ENCODE measurements at places on chromosomes 16 and 17.

DNA sequence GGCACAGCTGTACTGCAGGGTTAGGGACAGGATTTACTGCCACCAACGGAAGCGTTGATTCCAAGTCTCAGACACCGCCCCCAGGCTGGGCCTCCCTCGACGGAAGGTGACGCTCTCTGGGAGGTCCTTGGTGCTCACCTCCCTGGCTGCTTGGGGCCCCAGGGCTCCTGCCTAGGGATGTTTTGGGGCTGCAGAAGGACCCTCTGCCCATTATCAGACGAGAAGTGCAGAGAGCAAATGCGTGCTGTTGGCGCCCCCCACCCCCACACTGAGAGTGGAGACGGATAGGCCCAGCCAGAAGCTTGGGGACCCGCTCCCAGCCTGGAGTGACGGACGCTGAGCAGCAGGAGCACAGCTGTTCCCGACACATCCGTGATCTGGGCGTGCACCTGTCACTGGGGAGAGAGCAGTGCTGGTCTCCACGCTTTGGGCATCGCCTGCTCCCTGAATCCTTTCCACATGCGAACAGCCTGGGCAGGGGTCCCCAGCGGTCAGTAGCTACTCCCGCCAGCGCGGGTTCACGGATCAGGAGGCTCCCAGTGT, 5.1 kb upstream of the SOX8 start:
- DNase-seq = no peak

DNA sequence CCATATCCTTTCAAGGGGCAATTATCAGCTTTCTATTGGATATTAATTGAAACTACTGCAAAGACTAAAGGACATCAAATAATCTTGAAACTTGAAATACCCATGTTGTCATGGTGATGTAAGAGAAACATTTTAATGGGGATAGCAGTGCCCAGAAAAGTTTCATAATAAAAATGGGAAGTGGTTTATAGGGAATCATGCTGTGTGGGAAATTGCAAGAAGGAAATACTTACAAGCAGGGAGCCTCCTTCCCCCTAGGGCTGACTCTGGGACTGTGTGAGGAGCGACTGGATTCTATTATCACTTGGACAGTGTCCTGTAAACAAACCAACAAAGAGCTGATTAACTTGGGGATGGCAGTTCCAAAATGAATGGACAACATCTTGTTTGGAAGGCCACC, 1393.1 kb upstream of the GOT2 start:
- peak; percentile 34 for DNase-seq

- peak; percentile 65 for DNase-seq
These were observed 124.9 kb upstream of the CORO6 start for GRCh38 chr17:29747660-29748059.

- DNase-seq = no peak
These were observed 3.4 kb downstream of the TMEM11 start for GRCh38 chr17:21210411-21211076.

DNA sequence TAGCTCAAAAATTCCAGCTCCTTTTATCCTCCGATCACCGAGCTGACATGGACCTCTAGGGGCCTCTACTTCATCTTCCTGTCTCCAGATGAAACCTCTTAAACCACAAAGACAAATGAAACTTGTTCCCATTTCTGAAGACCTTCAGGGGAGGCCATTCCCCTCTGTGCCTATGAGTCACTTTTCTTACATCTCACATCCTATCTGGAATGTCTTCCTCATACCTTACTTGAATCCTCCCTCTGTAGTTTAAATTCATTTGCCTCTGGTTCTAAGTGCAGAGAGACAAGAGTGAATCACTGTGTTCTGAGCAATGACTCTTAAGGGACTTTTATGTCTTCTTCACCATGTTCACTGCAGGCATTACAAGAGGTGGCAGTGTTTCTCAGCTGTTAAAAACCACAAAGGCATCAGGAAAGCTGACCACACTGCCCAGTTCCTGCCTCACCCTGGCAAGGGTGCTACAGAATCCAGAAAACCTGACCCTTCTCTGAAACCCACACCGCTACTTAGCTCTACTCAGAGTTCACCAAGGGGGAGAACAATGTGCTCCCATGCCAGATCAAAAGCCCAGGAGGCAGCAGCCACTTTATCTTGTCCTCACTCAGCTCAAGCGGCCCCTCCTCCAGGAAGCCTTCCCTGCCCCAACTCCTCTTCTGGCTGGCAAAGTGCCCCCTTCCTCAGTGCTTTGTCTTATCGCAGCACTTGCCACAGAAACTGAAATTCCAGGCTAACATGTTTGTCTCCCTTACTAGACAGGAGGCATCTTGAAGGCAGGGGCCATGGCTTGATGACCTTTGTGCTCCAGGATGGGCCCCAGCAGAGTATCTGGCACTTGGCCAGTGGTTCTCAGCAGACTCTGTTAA, 6.4 kb downstream of the CUEDC1 start:
- DNase-seq = peak; percentile 99

DNA sequence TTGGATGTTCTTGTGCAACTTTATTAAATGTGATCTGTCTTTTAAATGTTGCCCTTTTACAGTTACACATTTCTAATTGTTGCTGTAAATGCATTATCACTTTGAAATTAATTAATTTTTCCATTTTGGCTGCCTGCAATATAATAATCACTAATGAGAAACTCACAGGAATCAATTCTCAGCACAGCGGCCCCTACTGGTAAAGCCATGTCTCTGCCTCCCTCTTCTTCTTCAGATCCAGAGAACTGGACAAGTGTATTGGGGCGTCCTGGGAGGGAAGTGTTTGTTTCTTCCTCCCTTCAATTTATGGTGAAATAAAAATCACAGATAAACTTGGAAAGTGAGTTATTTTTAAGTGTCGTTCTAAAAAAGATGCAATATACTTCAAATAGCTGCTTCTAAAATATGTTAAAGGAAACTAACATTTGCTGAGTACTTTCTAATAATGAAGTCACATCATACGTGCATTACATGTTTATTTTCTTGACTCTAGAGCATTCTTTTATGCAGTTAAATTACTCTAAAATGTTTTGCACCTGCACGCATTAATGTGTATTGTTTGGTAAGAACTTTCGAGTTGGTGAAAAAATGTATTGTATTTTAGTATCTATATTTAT, 338.0 kb downstream of the WWOX start:
- DNase-seq = no peak

DNA sequence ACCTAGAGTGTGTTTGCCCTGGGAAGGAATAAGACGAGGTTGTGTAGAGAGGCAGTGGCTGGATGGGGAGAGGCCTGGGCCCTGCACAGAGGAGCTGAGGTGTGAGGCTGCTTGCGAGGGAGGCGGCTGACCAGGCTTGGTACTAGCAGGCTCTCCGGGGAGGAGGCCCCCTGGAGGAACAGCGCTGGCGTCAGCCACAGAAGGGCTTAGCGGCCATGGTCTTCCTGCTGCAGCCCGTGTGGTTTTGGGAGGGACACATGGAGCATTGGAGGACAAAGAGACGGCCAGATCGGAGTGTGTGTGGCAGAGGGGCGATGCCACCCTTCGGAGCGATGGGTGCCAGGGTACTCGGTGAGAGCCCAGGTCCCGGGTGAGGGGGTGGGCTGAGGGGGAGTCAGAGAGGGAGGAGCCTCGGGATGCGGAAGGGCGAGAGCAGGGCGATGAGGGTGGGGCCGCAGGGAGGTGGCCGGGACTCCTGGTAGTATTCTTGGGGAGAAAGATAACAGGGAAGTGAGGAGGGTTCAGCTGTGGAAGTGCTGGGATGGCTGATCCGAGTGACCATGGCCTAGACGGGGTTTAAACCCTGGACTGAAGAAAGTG, 8.3 kb downstream of the BANP start:
- DNase-seq = no peak

- peak; percentile 85 for DNase-seq
These were observed 24.3 kb downstream of the CDK12 start for GRCh38 chr17:39485555-39485954.

DNA sequence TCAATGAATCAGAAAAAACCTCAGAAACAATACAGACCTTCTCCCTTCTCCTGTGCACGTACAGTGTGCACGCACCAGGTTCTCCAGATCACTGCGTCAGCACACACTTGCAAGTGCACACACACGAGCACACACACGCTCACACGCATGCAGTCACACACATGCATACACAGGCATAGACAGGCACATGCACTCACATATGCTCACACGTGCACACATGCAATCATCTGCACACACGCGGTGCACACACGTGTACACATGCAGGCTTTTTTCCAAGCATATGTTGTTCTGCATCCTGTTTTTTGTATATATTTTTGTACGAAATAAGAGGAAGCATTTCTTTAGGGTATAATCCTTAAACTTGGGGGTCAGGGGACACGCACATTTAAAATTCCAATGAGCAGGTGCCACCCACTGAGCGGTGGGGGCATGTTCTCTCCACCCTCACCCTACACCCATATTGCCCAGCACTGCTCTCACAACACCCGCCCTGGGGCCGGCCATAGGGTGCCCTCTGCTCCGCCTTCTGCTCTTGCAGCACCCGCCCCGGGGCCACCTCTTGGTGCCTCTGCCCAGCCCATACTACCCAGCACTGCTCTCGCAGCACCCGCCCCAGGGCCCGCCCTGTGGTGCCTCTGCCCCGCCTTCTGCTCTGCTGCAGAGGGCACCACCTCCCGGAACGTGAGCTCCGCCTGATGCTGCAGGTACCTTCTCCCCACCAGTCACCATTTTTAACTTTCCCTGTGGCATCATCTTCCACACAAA, 20.9 kb downstream of the KLHDC4 start:
- DNase-seq = no peak

DNA sequence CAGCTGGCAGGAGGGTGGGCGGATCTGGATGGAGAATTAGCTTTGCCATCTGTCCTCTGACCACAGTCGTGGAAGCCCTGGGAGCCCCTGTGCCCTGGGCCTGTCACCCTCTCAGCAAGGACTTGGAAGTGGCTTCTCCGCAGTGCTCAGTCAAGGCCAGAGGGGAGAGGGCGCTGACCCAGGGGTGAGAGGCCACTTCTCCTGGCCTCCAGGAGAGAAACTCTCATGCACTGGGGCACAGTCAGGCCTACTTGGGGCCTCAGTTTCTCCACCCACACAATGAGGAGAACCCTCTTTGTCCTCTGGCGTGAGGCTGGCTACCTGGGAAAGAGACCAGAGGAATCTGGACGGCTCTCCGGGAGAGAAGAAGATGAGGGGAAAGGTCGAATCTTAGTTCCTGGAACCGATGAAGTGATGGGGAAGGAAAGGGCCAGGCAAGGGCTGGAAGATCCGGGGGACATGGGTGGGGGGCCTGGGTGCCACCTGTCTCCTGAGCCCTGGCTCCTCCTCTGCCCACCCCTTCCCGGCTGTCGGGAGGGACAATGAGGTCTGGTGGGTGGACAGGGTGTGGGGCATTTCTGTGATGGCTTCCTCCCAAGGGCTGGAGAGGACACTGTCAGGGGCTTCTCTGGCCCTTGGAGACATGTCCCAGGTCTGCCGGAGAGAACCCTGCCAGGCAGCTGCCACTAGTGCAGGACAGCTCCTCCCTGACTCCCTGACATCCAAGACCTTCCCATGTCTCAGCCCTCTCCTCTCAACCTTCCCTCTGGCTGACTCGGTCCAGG, 9.0 kb upstream of the ARHGAP27 start:
- DNase-seq = no peak

- DNase-seq = no peak
These were observed 38.2 kb upstream of the GSE1 start for GRCh38 chr16:85574672-85575475.

DNA sequence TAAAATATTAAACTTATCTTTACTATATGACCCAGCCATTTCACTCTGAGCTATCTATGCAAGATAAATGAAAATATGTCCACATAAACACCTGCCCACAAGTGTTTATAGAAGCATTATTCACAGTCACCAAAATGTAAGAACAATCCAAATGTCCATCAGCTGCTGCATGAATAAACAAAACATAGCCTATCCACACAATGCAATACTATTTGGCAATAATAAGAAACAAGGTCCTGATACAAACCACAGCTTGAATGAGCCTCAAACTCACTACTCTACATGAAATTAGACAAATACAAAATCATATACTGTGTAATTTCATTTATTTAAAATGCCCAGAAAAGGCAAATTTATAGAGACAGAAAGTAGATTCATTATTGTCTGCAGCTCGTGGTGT, 355.1 kb downstream of the CDH8 start:
- DNase-seq = no peak

- peak; percentile 64 for DNase-seq
These were observed 43.9 kb downstream of the ARHGAP27 start for GRCh38 chr17:45388604-45389325.

- DNase-seq = no peak
These were observed 536 bp downstream of the TMC6 start for GRCh38 chr17:78127888-78128550.

- DNase-seq = peak; percentile 97
These were observed 1.3 kb upstream of the RAB11FIP3 start for GRCh38 chr16:424033-424622.

GRCh38 chr16:70494202-70494770, 29.1 kb downstream of the COG4 start:
- DNase-seq = no peak

- no peak for DNase-seq
These were observed 16.8 kb upstream of the STAT3 start for GRCh38 chr17:42405076-42405475.

DNA sequence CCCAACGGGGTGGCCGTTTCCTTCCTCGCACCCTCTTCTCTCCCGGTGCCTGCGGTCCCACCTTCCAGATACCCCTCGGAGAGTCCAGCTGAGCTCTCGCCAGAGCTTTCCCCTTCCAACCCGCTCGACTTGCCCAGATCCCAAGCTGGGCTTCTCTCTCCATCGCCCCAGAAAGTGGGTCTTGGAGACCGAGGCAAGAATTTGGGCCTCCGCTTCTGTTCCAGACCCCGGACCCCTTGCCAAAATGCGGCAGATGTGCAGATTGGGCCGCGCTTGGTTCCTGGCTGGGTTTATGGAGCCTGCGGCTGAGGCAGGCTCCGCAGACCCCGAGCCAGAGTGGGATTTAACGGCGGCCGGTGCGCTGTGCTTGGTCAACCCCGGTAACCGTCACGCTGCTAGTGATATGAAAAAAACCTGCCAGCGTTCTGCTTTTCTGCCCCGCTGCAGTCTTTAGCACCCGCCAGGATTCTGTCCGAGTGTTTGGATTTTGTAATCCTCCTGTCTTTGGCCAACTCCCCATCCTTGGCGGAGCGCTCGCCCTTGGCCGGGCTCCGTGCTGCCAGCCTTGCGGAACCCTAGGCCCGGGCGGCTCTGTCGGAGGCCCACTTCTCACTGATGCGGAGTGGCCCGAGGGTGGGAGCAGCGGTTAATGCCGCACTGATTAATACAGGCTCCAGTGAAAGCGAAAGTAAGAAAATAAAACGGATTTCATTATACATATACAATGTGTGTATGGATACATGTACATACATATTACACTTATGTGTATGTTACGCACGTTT, 754 bp upstream of the SLFN11 start:
- DNase-seq = peak; percentile 61

DNA sequence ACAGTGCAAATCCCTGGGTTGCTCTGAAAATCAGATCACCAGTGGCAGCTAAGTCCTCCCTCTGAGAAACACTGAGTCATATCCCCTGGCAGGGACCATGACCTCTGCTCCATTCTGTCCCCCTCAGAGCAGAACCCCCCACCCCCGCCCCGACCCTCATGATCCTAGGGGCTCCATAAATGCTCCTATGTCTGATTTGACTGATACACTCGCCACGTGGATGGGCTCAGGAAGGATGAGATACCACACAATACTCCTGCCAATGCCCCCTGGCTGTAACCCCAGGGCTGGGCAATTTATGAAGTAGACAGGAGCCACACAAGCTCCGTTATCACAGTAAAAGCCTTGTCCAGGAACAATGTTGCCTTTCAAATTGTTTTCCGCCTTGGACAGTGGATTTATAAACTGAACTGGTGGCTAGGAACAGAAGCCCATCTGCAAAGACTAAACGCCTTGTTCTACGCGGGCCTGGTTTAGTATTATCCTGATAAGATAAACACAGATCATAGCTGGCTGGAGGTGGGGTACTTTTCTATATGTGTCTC, 394.8 kb downstream of the SLC39A11 start:
- peak; percentile 70 for DNase-seq

GRCh38 chr16:14344945-14345344, 273.8 kb downstream of the MRTFB start:
- no peak for DNase-seq

Measured in RPMI7951 (cell line).